ENCODE measurements at places on chromosomes 1 and 21.
A peak's percentile ranks its signal among the peaks of the same experiment; 100 is the strongest.

DNA sequence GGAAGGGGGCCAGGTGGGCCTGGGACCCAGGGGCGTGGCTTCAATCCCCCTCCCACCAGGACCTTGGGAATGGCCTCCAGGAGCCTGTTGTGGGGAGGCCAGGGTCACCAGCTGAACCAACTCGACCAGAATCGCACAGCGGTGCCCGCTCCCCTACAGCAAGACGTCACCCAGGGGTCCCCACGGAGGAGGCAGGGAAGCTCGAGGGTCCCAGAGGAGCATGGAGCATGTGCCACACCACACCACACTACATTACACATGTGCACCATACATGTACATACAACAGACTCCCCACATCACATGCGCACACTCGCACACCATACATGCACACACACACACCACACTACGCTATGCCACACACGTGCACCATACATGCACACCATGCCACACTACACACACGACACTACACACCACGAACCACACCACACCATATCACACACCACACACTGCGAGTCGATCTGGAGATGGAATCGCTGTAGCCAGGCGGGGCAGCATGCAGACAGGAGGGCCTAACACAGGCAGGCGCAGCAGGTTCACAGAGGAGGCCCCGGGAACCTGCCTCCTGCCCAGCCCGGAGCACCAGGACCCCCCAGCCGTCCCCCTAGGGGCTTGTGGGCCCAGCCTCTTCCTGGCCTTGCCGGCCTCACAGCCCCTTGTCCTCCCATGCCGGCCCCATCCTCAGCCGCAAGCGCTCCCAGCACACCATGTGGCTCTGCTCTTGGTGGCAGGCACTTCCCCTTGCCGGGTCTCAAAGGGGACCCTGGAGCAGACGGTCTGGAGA is 596 bp downstream of the ITGB2 start:
- no peak for DNase-seq

DNA sequence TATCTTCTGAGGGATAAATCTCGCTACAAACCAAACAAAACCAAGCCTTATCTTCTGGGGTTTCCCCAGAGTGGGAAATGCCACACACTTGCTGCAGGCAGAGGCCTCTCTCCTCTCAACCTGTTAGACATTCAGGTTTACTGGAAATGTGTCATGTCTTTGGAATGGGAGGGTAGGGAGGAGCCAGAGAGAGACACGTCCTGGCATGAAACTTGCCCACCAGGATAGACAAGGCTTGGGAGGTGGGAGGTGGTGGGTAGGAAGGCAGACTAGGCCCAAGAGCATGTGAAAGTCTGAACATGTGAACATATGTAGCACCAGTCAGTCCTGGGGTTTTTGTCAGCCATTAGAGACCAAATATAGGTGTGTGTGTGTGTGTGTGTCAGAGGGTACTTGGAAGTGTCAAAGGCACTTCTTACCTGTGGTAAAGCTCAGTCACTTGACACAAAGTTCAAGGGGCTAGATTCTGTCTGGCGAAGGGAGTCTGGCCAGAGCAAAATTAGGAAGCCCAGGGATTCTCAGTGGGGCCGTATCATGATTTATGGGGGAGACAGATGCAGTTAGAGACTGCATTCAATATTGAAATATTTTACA is 32.4 kb upstream of the PIGC start:
- DNase-seq = no peak

GRCh38 chr1:147225193-147225730 is at the start of gene FMO5:
TSS of gene FMO5 (minus strand) at chr1:147225339. CDS start at chr1:147225029, 310 bp downstream.
- DNase-seq = peak; percentile 73

- DNase-seq = no peak
These were observed 197.2 kb downstream of the ADSS2 start for GRCh38 chr1:244254467-244254866.

GRCh38 chr1:218304281-218305039 is 19.4 kb downstream of the RRP15 start:
- DNase-seq = no peak

DNA sequence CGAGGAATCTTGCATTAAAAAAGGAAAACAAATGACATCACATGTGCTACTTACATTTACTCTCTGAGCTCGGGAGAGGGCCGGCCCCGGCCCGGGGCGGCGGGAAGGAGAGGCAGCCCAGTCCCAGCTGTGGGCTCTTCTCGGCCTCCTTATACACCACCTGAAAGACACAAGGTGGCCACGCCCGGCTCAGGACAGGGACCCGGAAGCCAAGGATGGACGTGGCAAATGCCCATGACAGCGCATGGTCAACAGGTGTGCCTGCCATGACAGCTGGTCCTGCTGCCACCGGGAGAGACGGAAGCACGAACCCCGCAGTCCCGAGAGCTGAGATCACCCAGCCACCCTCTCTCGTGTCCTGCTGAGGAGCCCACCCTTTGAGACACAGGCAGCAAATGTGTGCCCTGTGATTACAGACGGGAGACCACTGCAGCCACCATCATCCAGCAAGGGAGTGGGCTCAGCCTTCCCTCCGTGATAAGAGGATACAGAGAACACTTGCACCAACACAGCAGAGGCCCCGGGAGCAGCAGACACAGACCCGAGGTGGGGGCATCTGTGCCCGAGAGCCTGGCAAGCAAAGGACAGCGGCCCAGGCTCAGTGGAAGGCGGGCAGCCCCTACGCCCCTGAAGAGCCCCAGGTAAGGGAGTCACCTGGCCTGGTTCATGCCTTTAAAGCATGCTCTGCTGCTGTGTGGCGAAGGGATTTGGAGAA is 8.7 kb downstream of the TPRG1L start:
- DNase-seq = no peak

- DNase-seq = no peak
These were observed 19.4 kb downstream of the EXTL2 start for GRCh38 chr1:100875228-100875627.

DNA sequence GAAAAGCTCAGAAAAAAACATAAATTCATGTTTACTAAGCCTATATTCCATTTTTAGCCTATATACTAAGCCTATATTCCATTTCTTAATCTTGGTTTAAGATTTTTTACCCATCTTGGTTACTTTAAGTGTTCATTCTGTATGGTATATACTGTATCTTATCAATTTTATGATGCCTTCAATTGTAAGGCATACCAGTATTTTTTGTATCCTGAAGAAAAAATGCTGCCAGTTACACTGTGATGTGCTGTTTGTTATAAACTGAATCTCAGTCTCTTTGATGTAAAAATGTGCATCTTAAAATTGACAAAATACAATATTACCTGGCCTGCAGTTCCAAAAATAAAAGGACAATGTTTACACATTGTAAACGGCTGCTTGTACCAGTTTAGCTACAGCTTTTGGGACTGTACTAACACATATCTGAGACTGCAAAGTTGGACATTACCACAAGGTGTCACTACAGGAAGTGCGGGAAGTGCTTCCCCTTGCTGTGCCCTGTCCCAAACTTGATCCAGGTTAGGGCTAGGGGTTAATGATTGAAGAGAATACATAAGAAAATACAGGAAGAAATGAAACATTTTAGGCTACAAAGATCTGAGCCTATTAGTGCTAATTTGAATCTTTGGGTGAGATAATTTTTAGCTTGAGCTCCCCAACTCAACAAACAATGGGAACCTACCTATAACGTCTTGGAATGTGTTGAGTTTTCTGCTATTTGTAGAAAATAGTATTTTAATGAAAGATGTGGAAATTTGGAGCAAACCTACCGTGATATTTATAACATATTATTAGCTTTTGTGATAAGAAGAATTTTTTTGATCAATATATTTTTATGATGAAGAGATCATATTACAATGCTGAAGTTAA is 108.9 kb downstream of the LBR start:
- no peak for DNase-seq

DNA sequence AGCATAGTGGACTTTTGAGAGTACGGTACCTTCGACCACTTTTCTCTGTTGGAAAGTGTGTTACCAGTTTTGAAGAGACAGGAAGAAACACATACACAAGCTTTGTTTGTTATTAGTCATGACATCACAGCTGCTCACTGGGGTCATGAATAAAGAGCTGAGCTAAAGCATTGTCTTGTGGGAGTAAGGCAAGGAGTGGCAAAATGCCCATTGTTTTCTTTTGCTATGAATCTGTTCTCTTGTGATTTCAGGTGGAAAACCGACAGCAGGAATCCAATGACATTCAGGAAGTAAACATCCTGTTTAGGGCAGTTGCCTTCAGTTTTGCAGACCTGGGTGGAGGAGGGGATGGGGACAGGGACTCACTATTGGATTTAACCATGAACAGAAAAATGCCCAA is 66.2 kb downstream of the RGL1 start:
- DNase-seq = no peak

GRCh38 chr1:182181167-182181572 is 119.7 kb upstream of the ZNF648 start:
- DNase-seq = no peak

- peak; percentile 81 for DNase-seq
These were observed 800 bp downstream of the HIPK1 start for GRCh38 chr1:113929750-113930498.

- DNase-seq = no peak
These were observed 14.0 kb upstream of the TRIM63 start for GRCh38 chr1:26081267-26082019.

GRCh38 chr1:221083902-221084301 is 204.7 kb downstream of the HLX start:
- DNase-seq = no peak

DNA sequence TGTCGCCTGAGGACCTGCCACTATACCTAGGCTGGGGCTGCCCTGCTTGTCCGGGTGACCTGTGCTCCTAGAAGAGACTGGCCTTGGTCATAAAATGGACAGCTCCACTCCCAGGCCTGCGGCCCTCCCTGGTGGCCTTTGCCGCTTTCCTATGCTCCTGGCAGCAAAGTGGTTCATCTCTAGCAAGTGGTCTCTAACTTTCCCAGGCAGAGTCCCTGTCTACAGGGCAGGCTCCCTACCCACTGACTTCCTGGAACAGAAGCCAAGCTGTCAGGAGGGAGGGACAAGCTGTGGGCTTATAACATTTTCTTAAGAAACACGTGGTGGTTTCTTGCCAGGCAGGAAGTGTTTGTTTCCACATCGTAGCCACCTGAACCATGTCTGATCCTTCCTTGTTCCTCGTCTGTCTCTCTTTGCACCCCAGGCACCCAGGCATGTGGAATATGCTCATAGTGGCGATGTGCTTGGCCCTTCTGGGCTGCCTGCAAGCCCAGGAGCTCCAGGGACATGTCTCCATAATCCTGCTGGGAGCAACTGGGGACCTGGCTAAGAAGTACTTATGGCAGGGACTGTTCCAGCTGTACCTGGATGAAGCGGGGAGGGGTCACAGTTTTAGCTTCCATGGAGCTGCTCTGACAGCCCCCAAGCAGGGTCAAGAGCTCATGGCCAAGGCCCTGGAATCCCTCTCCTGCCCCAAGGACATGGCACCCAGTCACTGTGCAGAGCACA is 10.1 kb downstream of the H6PD start:
- no peak for DNase-seq

DNA sequence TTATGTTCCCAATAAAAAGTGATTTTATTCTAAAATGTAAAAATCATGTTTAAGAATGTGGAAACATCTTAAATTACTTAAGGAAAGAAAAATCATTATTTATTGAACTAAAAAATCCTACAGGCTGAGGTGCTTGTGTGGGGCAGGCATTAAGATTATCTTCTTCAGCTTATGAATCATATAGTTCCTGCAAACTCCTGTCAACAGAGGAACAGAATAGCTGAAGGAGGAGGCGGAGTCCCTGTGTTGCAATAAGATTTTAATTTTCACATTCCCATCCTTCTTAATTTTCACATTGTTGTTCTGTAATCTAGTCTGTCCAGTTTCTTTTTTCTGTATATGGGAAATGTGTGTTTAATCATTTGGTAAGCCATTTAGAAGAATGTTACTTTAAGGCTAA is 20.6 kb upstream of the OLFML3 start:
- no peak for DNase-seq

DNA sequence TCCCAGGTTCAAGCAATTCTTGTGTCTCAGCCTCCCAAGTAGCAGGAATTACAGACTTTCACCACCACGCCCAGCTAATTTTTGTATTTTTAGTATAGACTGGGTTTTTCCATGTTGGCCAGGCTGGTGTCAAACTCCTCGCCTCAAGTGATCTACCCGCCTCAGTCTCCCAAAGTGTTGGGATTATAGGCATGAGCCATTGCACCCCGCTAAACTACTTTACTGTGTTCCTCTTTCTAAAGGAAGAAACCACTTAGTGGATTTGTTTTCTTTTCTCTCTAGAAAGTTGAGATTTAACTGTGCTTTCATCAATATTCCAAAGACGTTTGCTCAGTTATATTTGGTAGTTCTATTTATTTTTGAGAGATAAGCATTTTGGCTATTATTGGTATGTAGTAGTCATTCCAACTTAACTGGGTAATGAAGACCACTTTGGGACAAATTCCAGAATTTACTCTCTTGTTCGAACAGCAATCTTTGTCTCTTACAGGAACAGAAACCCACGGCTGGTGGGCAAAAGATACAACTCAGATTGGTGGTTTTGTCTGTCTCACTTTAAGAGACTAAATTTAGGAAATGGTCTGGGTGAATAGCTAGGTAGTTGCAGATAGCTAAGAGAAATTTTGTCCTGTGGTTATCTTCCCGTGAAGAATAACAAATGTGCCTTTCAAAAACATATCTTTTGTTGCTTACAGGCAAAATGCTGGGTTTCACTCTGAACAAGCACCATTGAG is 103.5 kb upstream of the CD55 start:
- DNase-seq = no peak

DNA sequence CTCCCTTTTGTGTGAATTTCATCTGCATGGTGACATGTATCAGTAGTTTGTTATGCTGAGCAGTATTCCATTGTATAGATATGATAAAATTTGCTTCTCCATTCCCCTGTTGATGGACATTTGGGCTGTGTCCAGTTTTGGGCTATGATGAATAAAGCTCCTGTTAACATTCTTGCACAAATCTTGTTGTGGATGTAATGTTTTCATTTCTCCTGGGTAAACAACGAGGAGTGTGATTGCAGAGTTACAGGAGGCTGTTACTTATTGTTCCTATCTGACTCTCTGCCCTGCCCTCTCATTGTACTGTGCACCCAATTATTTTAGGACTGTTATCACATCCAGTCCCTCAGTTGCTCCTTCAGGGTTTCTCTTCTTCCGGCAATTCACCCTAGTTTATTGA is 24.2 kb downstream of the MAPKAPK2 start:
- DNase-seq = no peak

DNA sequence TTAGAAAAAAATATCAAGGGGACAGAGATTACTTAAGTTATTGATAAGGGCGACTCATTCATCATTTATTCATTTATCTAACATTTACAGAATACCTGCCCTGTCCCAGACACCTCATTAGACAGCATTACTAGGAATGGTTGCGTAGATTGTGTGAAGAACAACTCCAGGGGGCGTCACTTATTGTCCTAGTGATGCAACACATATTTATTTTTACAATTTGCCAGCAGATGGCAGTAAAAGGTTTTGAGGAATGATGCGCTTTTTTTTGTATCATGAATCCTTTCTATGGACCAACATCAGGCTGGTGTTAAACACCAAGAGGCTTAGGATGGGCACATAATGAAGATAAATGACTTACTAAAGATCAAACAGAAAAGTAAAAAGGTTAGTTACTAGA is 5.5 kb downstream of the NCAM2 start:
- DNase-seq = no peak

GRCh38 chr1:59315529-59316463 is 18.9 kb downstream of the FGGY start:
- DNase-seq = no peak
